ENCODE measurements at places on chromosomes 7 and 10.

DNA sequence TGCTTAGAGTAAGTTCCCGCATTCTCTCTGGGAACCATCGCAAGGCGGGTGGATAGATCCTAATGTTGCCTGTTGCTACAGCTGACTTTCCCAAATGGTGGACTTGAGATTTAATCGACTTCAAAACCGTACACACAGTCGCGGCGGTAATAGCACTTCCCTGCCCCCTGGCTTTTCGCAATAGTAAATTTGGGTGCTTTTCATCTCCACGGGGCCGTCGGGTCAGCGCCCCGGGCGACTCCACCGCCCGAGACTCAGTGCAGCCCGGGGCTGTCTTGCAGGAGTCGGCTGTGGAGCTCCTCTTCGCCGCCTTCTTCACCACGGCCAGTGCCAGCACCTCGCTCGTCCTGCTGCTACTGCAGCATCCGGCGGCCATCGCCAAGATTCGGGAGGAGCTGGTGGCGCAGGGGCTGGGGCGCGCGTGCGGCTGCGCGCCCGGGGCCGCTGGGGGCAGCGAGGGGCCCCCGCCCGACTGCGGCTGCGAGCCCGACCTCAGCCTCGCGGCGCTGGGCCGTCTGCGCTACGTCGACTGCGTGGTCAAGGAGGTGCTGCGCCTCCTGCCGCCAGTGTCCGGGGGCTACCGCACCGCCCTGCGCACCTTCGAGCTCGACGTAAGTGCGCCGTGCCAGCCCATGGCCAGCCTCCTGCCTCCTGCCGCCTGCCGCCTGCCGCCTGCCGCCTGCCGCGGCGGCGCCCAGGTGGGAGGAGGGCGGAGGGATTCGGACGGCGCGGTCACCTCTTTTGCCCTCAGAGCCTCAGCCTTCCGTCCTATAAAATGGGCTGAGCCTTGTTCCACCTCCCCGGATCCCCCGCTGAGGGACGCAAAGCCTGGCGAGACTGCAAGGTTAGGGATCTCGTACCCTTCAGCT, 5.3 kb downstream of the CYP26C1 start:
- DNase-seq = no peak

DNA sequence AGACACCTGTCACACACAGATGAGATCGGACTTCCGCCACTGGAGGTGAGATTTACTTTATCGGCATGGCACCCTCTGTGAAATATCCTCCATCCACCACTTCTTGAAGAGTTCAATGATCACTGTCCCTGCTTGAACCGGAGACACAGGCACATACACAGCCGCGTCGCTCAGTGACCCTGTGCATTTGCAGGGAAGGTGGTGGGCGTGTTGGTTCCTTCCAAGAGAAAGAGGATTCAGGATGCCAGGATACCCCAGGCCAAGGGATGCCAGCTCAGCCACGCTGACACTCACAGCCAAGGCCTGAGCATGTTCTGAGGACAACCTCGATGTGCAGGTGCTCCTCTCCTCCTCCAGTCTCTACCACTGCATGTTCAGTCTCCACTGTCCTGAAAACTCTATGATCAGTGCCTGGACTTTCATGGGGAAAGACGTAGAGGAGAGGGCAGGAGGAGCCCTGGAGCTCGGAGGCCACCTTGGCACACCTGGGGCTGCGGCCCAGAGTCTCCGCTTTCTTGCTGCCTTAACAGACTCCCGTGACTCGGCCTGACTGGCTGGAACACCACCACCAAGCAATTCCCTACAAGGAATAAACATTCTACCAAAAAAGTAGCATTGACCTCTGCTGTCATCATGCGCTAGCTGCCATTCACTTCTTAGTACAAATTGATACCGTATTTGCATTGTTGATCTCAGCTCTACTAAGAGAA, 115.2 kb downstream of the TCERG1L start:
- no peak for DNase-seq

GRCh38 chr7:101770466-101770865, 47.0 kb upstream of the CUX1 start:
- no peak for DNase-seq

DNA sequence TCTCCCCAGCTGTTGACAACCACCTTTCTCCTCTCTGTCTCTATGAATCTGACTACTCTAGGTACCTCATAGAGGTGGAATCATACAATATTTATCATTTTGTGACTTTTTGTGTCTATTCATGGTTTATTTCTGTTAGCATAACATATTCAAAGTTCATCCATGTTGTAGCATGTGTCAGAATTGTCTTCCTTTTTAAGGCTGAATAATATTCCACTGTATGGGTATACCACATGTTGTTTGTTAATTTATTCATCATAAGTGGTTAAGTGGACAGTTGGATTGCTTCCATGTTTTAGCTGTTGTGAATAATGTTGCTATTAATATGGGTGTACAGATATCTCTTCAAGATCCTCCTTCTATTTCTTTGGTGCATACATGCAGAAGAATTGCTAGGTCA, 69.9 kb upstream of the COMTD1 start:
- DNase-seq = no peak

DNA sequence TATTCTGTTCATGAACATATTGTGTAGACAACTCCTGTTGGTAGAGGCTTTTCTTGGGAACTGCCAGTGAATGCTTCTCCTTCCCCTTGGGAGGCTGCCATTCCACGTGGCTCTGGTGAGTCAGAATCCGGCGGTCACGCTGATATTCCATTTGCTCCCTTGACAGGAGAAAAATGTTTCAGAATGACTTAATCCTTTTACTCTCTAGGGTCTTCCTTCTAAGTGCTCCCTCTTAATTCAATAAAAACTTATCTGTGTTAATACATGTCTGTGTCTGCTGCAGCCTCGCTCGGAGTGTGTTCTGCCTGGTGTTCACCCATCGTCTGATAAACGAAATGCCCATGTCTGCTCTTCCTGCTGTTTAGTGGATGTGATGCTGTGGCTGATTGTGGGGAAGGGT, 278.6 kb downstream of the ARHGAP12 start:
- peak; percentile 93 for DNase-seq

DNA sequence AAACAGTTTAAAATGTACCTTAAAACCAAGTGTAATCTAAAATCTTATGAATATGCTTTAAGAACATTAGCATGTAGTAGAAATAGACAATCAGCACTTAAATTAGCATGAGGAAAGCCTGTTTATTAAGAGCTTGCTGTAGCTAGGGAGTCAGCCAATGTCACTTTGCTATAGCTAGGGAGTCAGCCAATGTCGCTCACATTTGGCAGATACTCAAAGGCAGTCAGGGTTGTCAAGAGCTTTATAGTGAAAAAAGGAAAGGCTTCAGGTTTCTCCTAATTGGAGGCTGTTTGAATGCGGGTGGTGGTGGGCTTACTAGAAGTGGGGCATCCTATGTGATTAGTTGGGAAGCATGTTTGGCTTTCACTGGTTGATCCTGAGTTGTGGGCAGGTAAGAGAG, 226.2 kb upstream of the DGKB start:
- DNase-seq = no peak

DNA sequence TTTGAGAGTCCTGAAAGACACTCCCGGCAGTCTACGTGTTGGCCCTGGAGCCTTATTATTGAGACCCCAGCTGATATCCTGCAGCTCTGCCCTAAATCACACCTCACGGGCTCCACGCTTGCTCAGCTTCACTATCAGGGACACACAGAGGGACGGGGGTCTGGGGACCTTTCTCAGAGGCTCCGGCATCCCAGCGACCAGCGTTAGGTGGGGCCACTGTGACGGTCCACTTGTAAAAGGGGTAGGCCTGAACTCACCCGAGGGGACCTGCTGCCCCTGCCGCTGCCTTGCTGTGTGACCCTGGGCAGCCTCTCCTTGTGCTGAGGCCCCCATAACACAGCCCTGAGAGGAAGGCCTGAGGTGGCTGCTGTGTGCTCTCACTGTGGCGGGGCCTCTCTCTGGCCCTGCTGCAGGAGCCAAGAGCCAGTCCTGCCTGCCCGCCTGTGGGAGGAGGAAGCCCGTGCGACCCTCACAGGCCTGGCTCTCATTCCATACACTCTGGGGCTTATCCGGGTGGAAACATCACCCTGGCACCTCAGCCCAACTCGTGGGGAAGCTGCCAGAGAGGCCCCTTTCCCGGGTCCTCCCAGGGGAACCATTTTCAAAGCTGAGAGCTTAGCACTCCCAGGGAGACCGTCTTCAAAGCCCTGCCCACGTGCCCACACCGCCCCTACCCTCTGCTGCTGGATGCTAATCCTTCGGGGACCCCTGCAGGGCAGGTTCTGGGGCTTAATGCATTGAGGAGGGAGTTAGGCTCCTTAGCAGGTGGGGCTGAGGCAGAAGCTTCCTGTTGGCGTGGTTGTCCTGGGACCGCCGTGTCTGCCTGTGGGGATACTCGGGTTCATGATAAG, 21.7 kb downstream of the AQP1 start:
- DNase-seq = no peak

DNA sequence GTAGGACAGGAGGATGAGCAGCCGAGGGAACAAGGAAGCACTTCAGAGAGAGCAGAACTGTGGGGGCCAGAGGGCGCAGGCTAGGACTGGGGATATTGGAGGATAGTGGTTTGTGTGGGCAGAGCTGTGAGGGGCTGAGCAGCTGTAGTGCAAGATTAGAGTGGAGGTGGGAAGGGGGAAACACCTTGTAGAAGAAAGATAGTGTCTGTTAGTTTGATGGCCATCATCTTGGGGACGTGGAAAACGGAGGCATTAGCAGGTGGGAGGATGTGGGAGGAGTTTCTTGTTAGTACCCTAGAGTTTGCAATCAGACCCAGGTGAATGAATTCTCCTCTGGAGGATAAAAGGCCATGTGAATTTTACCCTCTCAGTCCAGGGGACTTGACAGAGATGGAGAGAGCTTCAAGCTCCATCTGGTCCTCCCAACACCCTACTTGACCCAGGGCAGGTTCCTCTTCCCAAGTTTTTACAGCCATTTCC, 34.0 kb downstream of the PRSS2 start:
- DNase-seq = no peak

DNA sequence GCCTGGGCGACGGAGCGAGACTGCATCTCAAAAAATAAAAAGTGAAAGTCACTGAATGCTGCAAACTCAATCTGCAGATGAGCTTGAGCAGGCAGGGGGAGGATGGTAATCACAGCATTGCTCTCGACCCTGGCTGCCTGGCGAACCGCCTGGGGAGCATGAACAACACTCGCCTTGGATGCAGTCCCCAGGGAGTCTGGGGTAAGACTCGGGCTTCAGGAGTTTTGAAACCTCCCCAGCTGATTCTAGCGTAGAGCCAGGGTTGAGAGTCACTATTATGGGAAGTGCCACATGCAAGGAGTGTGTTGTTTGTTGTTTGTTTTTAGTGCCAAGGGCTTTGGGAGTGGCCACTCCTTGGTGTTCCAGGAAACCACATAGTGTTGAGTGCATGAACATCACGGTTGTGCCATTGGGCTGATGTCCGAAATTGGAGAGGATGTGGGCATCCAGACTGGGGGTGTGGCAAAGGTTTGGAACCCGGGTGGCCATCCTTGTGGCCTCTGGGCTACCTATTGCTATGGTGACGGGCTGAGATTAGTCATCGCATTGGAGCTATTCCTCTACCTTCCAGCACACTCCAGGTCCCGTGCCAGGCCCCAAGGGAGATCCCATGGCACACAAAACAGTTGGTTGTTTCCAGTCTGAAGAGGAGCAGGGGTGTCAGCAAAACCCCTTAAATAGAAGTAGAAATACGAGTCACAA, 92.6 kb downstream of the RGS10 start:
- peak; percentile 41 for DNase-seq

DNA sequence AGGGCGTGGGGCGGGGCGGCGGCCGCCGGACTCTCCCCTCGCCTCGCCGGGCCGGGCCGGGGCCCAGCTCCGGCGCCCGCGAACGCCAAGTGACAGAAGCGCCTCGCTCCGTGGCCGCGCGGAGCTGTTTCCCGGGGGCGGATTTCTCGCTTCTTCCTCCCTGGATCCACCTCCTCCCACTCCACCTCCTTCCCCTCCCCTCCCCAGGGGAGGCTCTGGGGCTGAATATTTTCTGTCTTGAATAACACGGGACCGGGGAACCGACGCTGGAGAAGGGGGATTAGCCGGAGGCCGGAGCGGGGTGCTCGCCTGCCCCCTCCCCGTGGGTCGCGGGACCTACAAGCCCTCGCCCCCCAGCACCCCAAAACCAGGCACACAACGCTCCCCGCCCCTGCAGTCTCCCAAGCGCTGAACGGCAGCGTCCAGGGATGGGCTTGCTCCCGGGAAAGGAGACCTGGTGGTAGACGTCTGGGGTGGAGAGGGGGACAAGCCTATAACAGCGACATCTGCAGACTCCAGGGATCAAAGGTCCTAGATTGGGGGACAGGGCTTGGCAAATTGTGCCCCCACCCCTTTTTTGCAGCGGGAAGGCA, at the start of gene ARHGAP21:
Gene ARHGAP21 (minus strand): TSS at position 100 of the 593 bp plus-strand sequence. CDS start 1,988 bp downstream, outside the sequence.
- no peak for DNase-seq

DNA sequence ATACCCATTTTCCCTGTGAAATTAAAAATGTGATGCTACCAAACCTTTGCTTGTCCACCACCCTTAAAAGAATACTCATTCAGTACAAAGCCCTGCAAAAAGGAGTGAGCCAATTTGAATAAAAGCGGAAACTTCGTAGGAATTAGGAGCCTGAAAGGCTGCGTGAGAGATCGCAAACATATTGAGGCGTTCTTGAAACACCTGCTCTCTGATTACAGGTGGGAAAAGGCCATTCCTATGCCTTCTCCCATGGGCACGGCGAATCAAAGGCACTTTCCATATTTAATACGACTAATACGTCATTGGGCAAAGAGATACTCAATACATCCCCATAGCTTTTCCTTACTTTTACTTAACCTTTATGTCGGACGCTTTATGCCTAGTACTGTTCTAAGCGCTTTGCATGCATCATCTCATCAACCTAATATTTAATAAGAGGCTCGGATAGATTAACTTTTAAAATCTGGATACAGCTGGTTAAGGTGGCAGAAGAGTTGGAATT, 30.9 kb upstream of the KMT2E start:
- DNase-seq = no peak

GRCh38 chr10:1563028-1563427, 174.3 kb downstream of the ADARB2 start:
- DNase-seq = no peak

DNA sequence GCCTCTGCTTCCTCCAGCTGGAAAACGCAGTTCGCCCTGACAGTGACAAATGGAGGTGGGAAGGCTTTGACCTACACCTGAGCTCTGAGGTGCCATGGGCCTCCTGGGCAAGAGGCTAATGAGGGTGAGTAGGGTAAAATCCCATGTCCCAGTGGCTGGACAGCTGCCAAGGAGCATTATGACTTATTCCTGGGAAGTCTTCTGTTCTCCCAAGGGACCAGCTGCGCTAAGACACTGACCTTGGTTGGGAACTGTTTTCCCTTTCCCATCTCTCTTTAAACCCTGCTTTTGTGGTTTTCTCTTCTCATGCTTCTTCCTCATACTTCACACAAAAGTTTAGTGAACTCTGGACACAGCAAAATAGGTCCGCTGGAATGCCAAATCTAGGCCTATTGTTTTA, 72.6 kb downstream of the COPG2 start:
- DNase-seq = no peak

DNA sequence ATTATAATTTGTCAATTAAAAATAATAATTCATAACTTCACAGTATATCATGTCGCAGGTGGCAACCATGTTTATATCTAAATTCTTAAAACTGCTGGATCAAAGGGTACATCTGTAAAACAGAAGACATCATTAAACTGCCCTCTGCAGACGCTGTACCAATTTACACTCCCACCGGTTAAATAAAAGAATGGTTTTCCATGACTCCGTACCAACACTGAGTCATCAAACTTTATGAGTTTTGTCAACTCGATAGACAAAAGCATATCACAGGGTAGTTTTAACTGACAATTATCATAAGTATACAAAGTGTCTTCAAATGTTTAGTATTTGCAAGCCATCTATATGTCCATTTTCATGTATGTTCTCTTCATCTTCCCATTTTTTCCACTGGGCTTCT, 5.7 kb upstream of the GSTK1 start:
- no peak for DNase-seq

GRCh38 chr7:38438970-38439369, 165.5 kb upstream of the TARP start:
- DNase-seq = no peak

GRCh38 chr10:110410329-110411046, 87.2 kb upstream of the DUSP5 start:
- peak; percentile 71 for DNase-seq
